Activated T-helper 2 cell treated with anti-CD3 and anti-CD28 coated beads, Interferon-gamma antibody, Interleukin-2, Interleukin-4, amounts not matched to agents 10 μg/mL and 5 μg/mL and 100 μg/mL, durations not matched to agents 14 hours and 24 hours and 36 hours (primary cell): ENCODE measurements at places on chromosomes 11 and 22. TPM values are rescaled to one million over a fixed set of nuclear protein-coding genes. Genes with fewer than 3 reads are reported as not detected.

- DNase-seq, result no peak
Observed at GRCh38 chr22:19755722-19756287, 4.8 kb upstream of the TBX1 start.

BBOX1 gene
- total RNA-seq, result not detected in 2 replicates

GRCh38 chr11:1486054-1486825 lies at the start of gene MOB2:
Gene MOB2 (minus strand): TSS chr11:1486779. CDS start chr11:1486556, 223 bp downstream.
- DNase-seq, result no peak

GRCh38 chr11:11898648-11899047 lies 56.9 kb downstream of the USP47 start:
- DNase-seq, result no peak

DNA sequence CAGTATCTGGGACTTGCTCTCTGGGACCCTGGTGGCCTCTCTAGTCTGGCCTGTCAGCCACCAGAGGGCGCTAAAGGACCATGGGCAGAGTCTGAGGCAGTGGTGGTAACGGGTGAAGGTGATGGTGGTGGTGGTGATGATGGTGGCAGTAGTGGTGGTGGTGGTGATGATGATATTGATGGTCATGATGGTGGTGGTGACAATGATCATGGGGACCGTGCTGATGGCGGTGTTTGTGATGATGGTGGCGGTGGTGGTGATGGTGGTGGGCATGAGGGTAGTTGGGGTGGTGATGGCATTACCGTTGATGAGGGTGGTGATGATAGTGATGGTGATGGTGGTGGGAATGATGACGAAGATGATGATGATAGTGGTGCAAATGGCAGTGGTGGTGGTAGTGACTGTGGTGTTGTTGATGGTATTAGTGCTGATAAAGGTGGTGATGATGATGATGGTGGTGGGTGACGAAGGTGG lies 16.0 kb downstream of the TRPM5 start:
- DNase-seq, result peak; percentile 62

FRMD8 gene
- total RNA-seq, result 39.7 and 39.8 TPM in 2 replicates

- no peak for DNase-seq
Observed at GRCh38 chr11:69094915-69095290, 46.2 kb downstream of the TPCN2 start.

- DNase-seq, result no peak
Observed at GRCh38 chr22:31122532-31123291, at the start of gene INPP5J. Gene INPP5J (plus strand): TSS chr22:31122966. CDS start chr22:31123015, 49 bp downstream.

DNA sequence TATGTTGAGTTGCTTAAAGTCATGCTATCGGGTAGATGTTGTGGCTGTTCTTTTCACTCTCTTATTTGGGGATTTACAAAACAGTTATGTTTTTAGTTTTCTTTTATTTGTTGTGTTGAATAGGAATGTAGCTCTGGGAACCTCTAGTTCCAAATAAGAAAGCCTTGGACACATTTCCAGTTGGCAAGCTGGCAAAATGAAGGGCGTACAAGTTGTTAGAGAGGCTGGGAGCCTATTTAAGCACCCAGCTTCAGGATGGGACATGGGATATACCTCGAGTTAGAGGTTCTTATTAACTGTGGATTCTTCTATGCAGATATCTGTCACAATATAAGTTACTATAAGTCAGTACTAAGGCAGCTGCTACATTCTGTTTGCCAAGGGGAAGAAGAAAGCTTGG lies 22.8 kb downstream of the PPARA start:
- DNase-seq, result no peak

GRCh38 chr11:67160872-67161783 lies 42.1 kb downstream of the KDM2A start:
- DNase-seq, result no peak

DNA sequence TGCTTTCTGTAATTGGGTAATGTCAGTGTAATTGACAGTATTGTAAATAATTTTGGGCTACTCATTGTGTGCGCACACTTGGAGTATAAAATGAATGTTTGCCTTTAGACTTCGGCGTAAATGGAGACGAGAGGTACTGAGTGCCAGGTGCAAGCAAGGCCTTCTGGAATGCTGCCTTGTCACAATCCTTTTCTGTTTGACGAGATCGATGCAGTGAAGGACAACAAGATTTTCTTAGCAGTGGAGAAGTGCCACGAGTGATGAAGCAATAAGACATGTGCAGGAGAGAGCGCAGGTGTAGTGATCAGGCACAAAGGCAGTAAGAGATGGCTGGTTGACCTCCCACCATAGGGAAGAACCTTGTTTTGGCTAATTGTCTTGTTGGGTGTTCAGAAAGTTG lies 67.5 kb downstream of the DDX10 start:
- no peak for DNase-seq

- DNase-seq, result no peak
Observed at GRCh38 chr11:33480626-33481025, 220.0 kb downstream of the C11orf91 start.

DNA sequence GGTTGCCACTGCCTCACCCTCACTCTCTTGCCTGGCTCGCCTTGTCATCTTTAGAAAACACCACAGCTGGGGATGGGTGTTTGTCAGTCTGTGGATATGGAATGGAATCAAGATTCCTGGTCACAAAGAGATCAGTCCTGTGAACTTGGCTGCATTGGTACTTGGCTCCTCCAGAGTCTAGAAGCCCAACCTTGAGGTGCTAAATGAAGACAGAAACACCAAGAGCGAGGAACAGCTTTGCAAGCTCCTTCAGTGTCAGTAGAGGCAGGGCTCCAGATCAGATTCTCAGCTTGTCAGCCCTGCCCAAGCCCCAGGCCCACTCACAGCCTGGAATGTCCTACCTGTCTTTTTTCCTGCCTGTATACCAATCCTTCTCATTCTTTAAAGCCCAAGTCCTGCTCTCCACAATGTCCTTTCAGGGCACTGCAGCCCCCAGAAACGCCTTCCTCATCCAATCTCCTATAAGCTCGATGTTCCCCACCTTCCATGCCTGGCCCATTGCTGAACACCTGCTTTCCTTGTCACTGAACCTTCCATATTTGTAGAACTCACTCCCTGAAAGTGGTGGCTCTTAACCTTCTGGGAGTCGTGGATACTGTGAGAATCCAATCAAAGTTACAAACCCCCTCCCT lies 188.9 kb downstream of the BCR start:
- DNase-seq, result no peak

DNA sequence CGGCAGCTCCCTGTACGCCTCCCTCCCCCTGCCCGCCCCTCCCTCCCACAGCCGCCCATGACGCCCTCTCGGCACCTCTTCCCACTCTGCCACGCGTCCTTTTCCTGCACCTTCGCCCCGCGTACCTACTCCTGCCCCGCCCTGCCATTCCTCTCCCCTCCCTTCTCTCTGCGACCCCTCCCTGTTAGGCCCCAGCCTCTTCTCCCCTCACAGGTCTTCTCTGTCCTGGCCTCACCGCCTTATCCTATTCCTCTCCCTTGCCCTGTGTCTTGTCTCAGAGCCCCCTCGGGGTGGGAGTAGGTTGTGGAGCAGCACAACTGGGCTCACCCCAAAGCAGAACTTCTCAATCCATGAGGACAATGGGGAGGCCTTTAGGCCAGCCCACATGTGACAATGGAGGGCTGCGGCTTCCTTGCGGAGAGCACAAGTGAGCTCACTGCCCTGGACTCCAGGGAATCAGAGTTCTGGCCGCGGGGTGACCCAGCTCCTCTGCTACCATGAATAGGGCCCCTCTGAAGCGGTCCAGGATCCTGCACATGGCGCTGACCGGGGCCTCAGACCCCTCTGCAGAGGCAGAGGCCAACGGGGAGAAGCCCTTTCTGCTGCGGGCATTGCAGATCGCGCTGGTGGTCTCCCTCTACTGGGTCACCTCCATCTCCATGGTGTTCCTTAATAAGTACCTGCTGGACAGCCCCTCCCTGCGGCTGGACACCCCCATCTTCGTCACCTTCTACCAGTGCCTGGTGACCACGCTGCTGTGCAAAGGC lies 539 bp downstream of the SLC35C1 start:
- DNase-seq, result no peak

DNA sequence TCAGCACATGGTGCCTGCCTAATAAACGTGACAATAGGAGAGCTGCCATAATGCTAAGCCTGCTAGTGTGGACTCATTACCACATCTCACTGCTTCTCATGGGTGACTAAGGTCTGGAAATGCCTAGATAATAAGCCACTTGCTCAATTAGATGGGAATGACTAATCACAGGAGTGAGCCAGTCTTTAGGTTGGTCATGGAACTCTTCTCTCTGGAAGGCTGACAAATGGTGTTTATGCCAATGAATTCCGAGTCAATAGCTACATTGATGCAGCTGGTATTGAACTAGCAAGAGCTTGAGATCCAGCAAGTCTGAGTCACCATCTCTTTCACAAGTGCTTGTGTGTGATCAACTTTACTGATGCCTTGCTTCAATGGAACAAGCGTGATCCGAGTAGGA lies 334.9 kb downstream of the OPCML start:
- DNase-seq, result no peak

DNA sequence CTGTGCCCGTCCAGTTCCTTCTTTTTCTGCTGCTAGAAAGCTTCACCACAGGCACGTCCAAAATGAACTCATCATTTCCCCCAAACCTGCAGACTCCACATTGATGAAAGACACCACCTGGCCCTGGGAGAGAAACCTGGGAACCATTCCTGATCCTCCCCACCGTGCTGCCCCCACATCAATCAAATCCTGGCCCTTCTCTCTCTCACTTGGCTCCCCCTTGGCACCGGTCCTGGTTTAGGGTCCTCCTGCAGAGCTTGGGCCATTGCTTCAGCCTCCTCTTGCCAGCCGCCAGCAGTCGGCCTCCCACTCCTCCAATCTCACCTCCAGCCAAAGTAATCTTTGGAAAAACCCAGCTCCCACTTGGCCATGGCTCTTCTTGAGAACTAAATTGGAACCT lies 38.5 kb downstream of the RIBC2 start:
- no peak for DNase-seq

GRCh38 chr11:113874581-113875233 lies 665 bp downstream of the USP28 start:
- DNase-seq, result no peak

MYOD1 gene
- not detected in 2 replicates for total RNA-seq

GRCh38 chr22:21009638-21010425 lies 5.1 kb upstream of the P2RX6 start:
- DNase-seq, result no peak

- DNase-seq, result no peak
Observed at GRCh38 chr11:88494848-88495247, 157.3 kb upstream of the CTSC start.

DNA sequence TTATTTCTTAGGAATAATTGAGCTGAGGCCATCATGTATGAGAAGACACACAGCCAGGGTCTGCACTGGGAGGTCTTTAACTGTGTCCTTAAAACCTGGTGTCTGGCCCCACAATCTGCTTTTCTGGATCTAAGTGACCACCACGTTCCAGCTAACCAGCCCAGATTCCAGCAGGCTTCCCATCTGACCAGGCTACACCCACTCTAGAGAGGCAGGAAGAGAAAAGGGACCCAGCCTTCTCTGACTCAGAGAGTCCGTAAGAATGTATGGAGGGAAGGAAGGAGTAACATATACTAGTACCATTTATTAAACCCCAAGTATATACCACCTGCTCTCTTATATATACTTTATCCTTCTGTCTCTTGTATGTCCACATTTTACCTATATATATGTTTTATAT lies 80.1 kb downstream of the LDLRAD3 start:
- no peak for DNase-seq

GLYATL1 gene
- total RNA-seq, result not detected in 2 replicates

OR5P2 gene
- total RNA-seq, result not detected in 2 replicates

GRCh38 chr11:114058026-114058706 lies 1.3 kb upstream of the ZBTB16 start:
- DNase-seq, result no peak

GRCh38 chr22:27750584-27751265 lies 50.8 kb downstream of the MN1 start:
- no peak for DNase-seq

C11orf91 gene
- total RNA-seq, result not detected in 2 replicates

TSPAN18 gene
- total RNA-seq, result 0.87 and 1.1 TPM in 2 replicates

DNA sequence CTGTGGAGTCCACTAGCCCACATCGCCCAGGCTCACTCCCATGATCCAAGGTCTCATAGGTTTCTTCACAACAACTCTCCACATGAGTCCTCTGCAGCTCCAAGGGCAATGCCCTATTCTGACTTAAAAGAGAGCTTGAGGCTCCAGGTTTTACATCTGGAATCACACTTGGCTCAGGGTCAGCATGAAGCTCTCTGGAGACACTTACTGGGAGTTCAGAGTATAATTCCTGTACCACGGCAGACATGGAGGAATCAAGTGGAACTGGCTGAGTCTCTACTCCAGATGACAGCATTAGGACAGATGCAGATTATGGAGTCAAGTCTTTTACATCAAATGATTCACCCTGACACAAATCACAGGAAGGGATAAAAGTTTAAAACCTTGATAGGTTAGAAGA lies 11.4 kb downstream of the PRR14L start:
- DNase-seq, result no peak

DNA sequence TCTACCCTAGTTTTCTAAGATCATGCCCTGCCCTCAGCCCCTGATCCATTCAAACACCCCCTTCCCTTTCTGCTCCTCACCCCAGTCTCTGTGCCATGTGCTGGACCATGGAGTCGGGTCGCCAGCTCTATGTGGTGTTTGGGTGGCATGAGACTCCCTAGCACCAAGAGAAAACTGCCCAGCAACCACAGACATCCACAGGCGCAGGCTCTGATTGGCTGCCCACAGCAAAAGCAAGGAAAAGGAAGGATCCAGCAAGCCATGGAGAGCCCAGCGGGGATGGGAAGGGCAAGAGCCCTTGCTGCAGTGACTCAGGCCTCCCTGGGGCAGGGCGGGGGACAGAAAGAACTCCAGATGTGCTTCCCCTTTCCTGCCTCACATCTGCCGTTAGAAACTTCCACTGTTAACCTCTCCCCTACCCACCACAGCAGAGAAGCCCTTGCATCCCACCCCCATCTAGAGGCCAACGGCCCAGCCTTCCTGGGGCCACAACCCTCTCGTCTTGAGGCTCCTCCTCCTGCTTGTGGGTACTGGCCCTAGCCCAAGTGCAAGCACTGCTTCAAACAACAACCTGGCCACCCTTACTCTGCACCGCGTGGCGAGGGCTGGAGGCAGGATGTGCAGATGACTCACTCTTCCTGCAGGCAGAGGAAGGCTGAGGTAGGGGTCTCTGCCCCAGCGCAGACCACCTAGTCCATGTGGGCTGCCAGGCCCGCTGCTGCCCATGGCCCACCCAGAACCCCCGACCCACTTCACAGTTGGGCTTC lies 9.7 kb upstream of the AHNAK start:
- DNase-seq, result peak; percentile 87

- DNase-seq, result no peak
Observed at GRCh38 chr22:20423008-20423905, 14.4 kb downstream of the SCARF2 start.

DNA sequence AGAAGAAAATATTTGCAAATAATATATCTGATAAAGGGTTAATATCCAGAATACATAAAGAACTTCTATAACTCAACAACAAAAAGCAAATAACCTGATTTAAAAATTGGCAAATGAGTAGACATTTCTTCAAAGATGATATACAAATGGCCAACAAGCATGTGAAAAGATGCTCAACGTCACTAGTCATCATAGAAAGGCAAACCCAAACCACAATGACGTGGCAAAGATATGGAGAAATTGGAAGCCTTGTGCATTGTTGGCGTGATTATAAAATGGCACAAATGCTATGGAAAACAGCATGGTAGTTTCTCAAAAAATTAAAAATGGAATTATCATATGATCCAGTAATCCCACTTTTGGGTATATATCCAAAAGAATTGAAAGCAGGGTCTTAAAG lies 466.3 kb downstream of the TBC1D22A start:
- no peak for DNase-seq

- no peak for DNase-seq
Observed at GRCh38 chr22:46002757-46003270, 25.9 kb upstream of the WNT7B start.
